ENCODE measurements at places on chromosomes 7 and 10.

DNA sequence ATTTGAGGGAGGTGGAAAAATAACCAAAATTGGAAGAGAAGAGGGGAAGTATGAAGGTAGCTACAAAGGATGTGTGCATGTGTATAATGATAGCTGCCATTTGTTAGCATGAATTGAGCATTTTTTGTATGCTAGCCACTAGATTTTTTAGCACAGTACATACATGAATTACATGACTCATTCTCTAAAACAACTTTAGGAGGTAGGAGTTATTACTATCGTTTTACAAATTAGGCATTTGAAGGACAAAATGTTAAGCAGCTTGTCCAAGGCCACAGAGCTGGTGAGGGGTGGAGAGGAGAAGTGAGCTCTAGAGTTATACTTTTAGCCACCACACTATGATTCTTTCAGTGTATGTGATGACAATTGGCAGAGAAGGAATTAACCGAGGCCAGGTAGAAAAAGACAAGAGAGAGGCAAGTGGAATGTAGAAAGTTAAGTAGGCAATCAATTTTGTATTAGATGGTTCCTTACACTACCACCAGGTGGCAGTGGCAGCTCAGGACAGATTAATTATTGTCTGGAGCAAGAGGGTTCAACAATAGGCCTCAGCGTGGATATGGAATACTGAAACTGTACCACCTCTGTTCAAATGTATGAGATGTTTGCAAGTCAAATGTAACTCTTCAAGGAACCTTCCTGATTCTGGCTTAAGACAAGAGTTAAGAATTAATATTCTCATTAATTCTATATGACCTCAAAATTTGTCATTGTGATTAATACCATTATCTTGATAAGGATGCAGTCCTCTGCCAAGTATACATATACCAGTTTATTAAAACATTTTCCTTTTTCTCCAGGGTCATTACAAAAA, 128.0 kb downstream of the MBL2 start:
- DNase-seq = peak; percentile 54

DNA sequence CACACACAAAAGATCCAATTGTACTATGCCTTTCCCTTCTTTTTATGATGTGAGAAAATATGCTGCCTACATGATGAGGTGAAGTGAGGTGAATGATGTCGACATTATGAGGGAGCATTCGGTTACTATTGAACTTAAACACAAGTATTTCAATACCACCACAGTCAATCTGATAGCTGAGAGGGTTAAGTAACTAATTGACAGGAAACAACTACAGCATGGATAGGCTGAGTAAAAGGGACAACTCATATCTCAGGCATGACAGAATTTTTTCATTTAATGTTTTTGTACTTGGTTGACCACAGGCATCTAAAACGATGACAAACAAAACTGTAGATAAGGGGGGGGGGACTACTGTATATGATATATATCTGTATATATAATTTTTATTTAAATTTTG, 488.9 kb downstream of the SH2D4B start:
- DNase-seq = no peak

- DNase-seq = no peak
Observed at GRCh38 chr7:77157446-77157845, 35.0 kb downstream of the CCDC146 start.

GRCh38 chr10:32317795-32318357, 29.1 kb downstream of the EPC1 start:
- no peak for DNase-seq

- no peak for DNase-seq
Observed at GRCh38 chr10:132727411-132727810, 58.5 kb downstream of the NKX6-2 start.
